ENCODE measurements at places on chromosomes 11 and 22. TPM values are rescaled to one million over a fixed set of nuclear protein-coding genes. Genes with fewer than 3 reads are reported as not detected.

Gene MFNG
- polyA plus RNA-seq = 98.6 TPM

- no peak for DNase-seq
Observed at GRCh38 chr22:36356708-36357624, 30.8 kb downstream of the MYH9 start.

Gene TMEM134
- 197 TPM for polyA plus RNA-seq

DNA sequence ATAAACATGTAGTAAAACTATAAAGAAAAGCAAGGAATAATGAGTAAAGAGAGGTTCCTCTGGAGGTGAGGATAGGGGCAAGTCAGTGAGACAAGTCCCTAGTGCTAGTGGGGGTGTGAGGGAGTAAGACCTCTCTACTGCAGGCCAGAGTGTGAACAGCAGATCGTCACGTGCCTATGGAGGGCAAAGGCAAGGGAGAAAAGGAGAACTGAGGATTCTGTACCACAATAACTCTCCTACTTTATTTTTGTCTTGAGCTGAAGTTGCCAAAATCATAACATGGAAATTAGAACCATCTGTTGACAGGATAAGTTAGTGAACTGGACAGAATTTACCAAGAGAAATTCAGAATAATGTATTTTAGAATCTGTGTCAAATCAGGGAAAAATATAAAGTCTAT, 77.6 kb downstream of the ENTHD1 start:
- DNase-seq = no peak

Gene SCN4B
- polyA plus RNA-seq = not detected

Gene MRGPRX4
- not detected for polyA plus RNA-seq

DNA sequence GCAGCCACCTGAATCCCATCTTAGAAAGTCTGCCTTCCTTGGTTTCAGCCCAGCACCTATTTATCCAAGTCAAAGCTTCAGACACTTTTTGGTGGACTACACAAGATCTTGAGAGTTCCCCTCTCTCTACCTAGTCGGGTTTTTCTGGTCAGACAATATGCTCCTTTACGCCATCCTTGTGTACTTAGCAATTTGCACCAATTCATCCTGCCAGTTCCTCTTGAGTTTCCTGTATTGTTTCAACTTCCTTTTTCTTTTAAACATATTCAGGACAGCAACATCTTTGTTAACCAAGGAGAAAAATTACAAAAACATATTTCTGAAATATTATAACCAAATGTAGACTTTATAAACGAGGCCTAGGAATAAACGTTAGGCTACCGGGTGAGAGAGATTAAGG, 368.2 kb upstream of the CADM1 start:
- DNase-seq = no peak

DNA sequence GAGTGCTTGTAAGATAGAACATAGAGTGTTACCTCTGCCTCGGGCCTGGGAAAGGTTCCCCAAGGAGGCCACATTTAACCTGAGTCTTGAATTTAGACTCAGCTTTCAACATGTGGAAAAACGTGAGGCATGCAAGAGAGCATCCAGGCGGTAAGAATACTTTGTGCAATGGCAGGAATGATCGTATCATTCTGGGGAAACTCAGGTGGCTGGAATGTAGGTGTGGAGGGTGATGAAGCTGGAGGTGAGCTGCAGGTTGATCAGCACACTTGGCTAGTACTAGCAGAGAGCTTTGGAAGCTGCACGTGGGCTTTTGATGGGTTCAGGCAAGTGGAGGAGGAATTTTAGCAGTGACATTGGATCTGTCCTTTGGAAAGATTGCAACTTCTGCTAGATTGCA, 270.3 kb upstream of the RAG2 start:
- DNase-seq = no peak

DNA sequence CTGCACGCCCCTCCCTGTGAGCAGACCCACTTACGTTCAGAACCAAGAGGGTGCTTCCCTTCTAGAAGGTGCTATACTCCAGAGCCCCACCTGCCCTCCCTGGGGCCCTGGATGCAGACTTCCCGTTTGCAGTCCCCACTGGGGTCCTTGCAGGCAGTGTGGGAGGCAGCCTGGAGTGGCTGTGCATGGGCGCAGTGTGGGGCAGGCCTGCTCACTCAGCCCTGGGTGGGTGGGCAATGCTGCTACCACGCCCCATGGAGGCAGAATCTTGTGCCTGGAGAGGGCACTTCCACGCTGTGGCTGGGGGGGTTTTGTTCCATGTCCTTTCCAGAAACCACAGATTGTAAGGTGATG, 116.2 kb downstream of the KCNQ1OT1 start:
- no peak for DNase-seq

GRCh38 chr22:37659897-37660708, 1.6 kb downstream of the PDXP start:
- DNase-seq = peak; percentile 46

- DNase-seq = no peak
Observed at GRCh38 chr22:26082866-26083265, 86.4 kb upstream of the SEZ6L start.

- peak; percentile 49 for DNase-seq
Observed at GRCh38 chr22:20247010-20247505, 21.1 kb downstream of the RTN4R start.

Gene SYT7
- polyA plus RNA-seq = not detected

GRCh38 chr11:126113963-126114362, 51.3 kb upstream of the CDON start:
- no peak for DNase-seq

Gene CDC42EP2
- polyA plus RNA-seq = 0.69 TPM

DNA sequence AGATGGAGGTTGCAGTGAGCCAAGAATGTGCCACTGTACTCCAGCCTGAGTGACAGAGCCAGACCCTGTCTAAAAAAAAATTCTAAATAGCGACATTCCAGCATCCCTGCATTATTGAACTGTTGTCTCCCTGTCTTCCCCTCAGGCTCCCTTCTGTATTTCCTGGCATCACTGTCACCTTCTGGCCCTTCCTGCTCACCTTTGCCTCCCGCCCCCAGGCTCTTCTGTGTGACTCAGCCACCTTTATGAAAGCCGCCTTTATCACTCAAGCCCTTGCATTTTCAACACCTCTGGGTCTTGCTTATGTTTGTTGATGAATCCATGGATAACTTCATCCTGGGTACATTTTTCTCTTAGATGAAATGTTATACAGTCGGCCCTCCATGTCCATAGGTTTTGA, 21.1 kb downstream of the UBASH3B start:
- no peak for DNase-seq

Gene TRIM51
- not detected for polyA plus RNA-seq

GRCh38 chr22:26168939-26169314, 335 bp upstream of the SEZ6L start:
- peak; percentile 2 for DNase-seq

Gene RASSF10
- not detected for polyA plus RNA-seq

- no peak for DNase-seq
Observed at GRCh38 chr11:105372206-105372605, 232.6 kb upstream of the CARD18 start.

DNA sequence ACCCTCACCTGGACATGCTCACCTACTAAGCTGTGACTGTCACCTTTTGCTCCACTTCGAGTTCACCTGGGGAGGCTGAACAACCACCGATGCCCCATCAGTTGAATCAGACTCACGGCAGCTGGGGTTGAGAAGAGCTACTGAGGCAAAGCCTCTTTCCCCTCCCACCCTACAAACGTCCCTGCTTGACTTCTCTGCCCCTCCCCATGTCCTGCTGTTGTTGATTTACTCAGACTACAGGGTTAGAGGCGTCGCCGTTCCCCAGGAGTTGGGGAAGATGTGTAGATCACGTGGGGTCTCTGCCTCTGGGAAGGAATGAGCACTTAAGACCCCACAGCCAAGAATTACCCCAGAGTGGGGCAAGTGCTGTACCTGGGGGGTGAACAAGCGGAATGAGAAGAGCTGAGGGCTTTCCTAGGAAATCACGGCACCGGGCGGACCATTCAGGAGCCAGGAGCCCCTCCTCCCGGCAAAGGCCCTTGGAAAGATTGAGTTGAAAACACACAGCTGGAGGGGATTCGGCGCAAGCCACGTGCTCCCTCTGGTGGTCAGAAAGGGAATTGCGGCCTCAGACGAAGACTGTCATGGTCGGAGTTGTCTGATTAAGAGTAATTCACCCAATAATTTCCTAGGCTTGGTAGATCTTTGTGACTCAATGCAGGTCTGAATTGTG, 7.0 kb downstream of the FXYD2 start:
- peak; percentile 89 for DNase-seq

Gene SCUBE1
- 0.14 TPM for polyA plus RNA-seq

- DNase-seq = no peak
Observed at GRCh38 chr11:77087723-77088225, 14.9 kb upstream of the OMP start.

Gene FZD4
- 0.03 TPM for polyA plus RNA-seq

- peak; percentile 53 for DNase-seq
Observed at GRCh38 chr11:130160498-130161155, 1.0 kb downstream of the ST14 start.

GRCh38 chr11:8719211-8719649, 36.6 kb downstream of the RPL27A start:
- no peak for DNase-seq

DNA sequence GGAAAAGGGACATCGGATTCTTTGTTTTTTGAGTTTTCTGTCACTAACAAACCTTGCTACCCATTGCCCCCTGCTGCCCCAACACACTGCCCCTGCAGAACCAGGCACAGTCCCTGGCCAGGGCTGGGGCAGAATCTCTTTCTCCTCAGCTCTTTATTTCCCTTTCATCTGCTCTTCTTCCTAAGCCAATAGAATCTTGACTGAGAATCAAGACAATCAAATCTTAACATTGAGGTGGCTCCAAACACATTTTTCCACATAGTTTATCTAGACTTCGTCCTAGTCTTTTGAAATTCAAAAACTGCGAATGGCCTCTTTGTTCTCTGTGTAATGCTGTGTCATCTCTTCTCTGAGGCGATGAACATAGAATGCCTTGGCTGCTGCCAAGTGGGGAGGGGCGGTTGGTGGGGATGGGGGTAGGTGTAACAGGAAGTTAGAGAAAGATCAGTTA, 16.1 kb upstream of the NTM start:
- DNase-seq = no peak

Gene RBMXL2
- polyA plus RNA-seq = not detected

GRCh38 chr22:30328466-30329049, 1.8 kb upstream of the TBC1D10A start:
- no peak for DNase-seq

GRCh38 chr22:29801796-29802195, 34.6 kb downstream of the UQCR10 start:
- no peak for DNase-seq

DNA sequence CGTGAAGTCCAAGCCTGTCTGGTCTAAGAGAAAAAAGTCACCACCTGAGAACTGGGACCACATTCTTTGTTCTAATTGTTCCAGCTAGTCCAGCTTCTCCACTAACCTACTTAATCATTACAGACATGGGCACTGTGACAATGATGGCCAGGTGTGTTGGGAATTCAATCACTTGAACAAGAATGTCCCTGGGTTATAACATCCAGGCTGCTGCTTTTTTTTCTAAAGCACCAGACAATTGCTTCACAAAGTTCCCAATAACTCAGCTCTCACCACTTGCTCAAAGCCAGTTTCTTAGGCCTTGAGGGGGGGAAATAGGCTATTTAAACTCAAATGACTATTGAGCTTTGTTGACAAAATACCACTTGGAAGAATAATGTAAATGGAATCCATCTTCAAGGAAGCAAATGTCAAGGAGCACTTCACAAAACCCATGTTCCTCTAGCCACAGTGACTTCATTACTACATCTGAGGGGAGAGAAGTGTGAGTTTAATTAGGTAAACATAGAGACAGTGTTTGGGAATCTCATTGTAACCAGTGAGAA, 80.3 kb downstream of the ME3 start:
- DNase-seq = no peak

Gene MALAT1
- 461 TPM for polyA plus RNA-seq

DNA sequence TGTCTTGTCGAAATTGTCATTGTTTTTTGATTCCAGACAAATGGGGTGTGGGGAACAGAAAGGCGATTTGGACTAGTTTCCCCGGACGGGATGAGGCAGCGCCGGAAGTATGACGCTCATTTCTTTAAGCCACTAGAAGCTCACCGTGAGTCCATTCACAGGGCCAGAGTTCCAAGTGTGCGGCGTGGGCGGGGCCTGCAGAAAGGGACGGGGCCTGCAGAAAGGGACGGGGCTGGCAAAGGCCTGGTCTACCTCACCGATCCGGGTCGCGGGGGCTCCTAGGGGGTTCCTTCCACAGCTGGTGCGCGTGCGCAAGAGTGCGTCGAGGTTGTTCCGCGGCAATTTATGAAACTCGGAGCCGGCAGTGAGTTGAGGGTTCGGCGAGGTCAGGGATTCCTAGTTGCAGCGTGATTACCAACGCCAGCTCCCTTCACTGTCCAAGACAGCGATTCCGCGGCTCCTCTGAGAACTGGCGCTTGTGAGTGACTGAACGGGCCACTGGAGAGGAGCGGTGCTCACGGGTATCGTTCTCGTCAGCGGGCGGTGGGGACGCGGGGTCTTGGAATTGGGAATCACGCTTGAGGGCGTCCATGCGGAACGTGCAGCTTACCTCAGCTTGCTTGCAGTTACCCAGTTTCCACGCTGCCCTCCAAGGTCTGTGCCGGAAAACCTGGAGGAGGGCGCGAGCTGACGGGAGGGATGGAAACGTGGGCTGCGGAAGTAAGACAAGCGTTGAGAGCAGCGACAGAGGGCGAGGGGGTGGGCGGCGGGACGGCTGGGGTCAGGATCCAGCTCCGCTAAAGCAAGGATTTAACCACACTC, at the start of gene ZNF215:
TSS of gene ZNF215 (plus strand) at position 219 of the 822 bp plus-strand sequence. CDS start 5,847 bp downstream, outside the sequence.
- DNase-seq = peak; percentile 32

GRCh38 chr11:66969584-66970225, 5.4 kb upstream of the C11orf86 start:
- DNase-seq = no peak

DNA sequence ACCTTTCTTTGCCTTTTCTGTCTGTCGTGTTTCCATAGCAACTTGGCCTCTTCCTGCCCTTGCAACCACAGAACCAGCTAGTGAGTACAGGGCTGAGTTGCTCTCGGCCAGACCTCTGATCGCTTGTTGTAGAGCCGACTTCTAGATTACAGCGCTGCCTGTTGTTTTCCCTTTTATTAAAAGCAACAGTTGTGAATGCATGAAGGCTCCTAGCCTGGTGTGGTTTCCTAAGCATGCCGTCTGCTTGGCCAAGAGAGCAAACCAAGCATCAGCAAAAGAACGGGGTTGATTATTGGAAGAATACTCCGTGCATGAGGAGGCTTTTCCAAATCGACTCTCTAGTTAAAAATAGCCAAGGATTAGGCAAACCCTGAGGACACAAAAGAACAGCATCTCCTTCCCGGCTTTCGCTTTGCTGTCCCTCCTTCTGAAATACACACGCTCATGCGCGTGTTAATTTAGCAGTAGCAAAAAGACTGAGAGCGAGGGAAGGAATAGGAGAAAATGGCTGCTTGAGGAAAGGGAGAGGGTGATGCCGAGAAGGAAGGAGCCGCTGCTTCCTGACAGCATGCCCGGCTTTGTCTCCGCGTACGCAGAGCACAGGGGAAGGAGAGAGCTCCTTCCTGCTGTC, 71.5 kb upstream of the TTC12 start:
- DNase-seq = no peak

Gene IGSF9B
- 0.07 TPM for polyA plus RNA-seq

Gene CSF2RB
- polyA plus RNA-seq = 22.0 TPM

- DNase-seq = no peak
Observed at GRCh38 chr11:117912497-117912896, 16.7 kb downstream of the TMPRSS13 start.

DNA sequence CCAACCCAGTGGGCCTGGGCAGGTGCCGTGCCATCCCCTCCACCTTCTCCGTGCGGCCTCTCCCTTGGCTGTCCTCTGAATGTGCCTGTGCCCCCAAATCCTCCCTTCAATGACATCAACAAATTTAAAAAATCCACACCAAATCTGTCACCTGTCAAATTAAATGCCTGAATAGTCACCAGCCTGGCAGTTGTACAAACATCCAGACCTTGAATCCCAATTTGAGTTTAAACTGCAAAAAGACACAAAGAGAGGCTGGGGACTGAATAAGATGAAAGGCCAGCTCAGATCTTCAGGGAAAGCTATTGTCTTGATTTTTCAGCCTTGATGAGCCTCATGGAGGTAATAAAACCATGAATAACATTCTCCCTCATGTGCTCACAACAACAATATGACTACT, 194.7 kb downstream of the KIRREL3 start:
- no peak for DNase-seq
